ENCODE measurements at places on chromosomes 3 and 15.

DNA sequence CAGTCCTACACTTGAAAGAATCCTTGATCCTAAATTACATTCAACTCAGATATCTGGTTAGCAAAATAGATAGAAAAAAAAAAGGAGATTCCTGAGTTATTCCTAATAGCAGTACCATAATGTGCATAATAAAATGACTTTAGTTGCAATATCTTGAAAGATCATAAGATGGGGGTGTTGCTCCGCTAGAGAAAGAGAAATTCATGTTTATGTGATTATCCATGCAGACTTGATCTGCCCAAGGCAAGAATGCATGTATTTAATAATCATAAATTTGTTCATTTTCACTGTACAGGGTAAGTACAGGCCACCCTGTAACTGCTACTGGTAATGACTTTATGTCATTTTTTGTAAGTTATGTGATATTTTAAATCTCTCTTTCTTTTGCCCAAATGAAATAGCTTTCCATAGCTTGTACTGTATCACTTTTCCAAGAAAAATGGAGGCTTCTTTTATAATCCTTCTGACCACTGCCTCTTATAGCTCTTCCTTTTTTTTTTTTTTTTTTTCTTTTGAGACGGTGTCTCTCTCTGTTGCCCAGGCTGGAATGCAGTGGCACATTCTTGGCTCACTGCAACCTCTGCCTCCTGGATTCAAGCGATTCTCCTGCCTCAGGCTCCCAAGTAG, 84.6 kb downstream of the HCN4 start:
- no peak for DNase-seq

DNA sequence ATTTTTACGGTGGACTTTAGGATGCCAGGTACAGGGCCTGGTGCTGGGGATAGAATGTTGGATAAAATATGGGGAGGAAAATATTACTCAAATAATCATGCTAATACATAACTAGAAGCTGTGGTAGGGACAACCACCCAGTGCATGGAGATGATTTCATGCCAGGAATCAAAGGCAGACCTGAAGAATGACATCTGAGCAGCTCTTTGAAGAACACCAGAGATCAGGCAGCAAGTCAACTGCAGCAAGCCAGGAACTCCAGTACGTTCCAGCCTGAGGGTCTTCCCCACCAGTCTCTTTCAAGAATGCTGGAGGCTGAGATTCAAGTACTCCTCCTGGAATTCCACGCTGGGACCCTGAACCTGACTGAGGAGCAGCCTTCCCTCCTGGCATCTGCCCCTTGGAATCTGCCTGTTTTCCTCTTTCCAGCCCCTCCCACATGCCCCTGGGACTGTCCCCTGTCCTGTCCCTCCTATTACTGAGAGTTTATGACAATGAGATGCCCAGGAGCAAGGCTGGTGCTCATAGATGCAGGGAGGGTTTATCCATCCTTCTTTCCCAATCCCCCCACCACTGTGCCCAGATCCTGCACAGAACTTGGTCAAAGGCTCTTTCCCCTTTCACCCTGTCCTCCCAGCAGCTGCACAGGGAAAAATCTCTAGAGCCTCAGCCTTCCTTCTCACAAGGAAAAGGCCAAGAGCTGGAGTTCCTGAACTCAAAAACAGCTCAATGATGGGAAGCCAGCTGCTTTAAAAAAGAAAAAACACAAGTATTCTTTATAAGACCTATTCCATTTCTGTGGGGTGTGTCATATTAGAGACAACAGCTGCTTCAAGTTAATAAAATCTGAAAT, 68.0 kb downstream of the PDZRN3 start:
- DNase-seq: no peak

- no peak for DNase-seq
These were observed 89.4 kb upstream of the RGMA start for GRCh38 chr15:93178371-93178770.

DNA sequence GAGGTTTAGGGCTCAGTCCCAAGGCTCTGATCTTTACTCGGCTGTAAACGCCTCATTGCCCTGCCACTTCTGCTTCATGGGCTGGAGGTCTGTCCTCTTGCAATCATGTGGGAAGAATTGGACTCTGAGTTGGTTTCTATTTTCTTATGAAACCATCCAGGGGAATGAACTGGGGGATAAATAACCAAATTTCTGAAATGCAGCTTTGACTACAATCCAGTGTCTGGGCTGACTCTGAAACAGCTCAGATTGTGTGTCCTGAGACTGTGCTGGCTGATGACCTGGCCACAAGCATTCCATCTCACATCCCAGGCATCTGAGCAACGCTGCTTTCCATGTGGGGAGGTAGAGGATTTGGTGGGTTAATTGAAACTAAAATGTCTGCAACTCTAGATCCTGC, 71.0 kb upstream of the GALNT15 start:
- DNase-seq: no peak

GRCh38 chr3:152202976-152203626, 65.6 kb upstream of the MBNL1 start:
- no peak for DNase-seq

DNA sequence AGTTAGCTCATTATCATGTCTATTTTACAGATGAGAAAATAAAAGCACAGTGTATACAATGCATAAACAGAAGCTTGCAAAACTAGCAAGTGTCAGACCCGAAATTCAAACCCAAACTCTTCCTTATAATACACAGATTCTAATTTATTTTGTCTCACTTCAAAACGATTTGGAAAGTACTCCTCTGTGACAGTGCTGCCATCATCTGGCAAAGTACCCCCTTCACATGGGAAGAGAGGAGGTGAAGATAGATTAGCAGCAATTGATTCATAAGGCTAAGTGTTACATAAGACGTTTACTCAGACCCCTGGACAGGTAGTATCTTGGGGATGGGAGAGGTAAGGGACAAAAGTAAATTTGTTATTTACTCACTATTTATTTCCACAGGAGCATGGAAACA, 744.0 kb upstream of the SGO1 start:
- DNase-seq: no peak

DNA sequence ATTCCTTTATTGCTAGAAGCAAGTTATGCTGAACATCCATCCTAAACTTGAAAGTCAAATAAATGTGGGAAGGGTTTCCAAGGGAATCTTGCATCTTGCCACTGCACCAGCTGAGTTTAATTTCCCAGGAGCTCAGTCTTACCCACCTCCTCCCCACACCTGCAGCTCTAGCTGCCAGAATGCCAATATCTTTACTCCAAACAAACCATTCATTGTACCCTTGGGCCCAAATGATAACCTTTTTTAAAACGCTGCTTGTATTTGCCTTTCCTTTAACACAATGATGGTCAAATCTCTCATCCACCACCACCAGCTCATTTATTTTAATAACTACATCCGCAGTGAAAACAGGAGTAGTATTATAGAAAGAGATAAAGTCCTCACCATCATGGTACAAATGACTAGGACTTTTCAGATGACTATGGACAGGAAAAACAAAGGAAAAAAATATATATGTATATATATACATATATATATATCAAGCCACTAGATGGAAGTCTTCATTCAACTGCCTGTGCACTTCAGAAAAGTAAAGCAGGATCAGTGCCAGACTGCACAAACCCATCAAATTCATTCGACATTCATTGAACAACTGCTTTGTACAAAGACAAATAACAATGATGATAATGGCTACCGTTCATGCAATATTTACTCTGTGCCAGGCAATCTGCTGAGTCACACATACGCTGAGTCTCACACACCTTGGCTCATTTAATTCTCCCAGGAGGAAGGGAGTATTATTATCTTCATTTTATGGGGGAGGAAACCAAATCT, 44.0 kb downstream of the BFSP2 start:
- no peak for DNase-seq

DNA sequence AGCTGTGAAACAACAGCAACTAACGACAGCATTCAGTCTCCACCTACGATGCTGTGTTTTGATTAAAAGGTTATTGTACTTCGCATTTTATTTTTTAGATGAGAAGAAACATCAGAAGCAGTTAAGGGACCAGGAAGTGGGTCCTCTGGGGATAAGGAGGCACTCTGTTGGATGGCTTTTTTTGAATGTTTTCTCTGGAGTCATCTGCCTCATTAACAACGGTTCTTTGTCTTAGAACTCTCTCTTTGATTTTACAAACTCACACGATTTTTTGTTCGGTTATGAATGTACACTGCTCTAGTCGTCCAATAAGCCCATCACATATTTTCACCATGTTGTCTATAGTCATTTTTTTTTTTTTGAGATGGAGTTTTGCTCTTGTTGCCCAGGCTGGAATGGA, 36.0 kb upstream of the ARPIN start:
- DNase-seq: no peak

DNA sequence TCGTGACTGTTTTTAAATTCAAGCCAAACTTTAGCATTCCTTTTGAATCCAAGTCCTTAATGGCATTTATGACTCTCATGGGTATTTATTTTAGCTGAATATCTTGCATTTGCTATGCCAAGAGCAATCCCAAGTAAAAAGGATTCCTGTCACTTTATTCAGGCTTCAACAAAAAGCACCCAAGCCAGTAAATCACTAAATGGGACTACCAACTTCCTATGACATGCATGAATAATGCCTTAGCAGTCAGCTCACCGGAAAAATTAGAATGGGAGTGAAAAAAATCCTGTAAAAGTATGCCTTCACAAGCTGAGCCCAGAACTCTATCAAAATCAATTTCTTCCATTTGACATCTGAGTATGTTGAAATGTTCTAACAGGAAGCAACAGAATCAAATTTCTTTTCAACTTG, 1297.9 kb downstream of the ROBO2 start:
- DNase-seq: no peak

- no peak for DNase-seq
These were observed 12.1 kb downstream of the SACM1L start for GRCh38 chr3:45701172-45701867.

DNA sequence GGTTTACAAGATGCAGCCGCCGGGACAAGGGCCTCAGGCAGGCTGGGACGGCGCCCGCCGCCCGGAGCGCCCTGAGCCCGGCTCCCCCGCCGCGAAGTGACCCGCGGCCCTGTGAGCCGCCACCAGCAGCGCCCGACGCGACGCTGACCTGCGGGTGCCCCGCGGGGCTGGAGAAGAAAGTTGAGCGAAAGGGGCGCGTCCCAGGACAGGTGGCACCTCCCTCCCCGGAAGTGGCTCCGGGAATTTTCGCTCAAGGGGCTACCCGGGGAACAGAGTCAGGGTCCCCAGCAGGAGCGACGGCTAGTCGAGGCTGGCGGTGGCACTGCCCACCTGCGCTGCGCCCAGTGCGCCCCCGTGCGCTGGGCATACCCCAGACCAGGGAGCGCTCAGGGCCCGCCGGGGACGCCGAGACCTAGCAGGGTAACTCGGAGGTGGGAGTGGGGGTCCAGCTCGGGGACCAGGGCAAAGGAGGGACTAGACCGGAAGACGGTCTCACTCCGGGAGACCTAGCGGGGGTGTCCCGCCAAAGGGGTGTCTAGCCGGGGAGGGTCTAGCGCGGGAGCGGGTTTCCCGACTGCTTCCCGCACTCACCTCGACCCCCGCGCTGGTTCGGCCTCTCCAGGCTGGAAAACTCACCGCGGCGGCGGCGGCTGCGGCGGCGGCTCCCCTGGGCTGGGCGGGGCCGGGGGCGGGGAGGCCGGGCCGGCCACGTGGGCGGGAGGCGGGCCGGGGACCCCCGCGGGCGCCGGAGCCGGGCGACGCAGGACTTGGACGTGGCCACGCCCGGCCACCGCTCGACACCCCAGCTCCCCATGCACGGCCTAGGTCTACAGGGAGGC, 18.4 kb downstream of the SPATA12 start:
- DNase-seq: no peak

- DNase-seq: no peak
These were observed 329.4 kb downstream of the TBC1D5 start for GRCh38 chr3:17412950-17413530.

DNA sequence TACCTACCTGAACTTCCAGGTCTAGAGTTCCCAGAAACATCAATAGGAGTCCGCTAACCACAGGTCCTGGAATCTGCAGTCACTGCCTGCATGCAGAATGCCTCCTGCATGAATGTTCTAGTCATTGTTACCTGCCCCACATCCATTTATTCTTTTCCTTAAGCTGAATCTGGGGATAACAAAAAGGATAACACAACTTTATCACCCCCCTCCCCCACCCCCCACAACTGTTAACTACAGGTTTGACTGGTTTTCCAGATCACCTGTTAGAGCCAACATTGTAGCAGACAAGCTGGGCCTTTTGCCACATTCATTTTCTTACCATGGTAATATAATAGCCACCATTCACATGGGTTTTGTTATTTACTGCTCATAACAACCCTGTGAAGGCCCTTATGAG, 4.6 kb upstream of the CTSH start:
- no peak for DNase-seq

DNA sequence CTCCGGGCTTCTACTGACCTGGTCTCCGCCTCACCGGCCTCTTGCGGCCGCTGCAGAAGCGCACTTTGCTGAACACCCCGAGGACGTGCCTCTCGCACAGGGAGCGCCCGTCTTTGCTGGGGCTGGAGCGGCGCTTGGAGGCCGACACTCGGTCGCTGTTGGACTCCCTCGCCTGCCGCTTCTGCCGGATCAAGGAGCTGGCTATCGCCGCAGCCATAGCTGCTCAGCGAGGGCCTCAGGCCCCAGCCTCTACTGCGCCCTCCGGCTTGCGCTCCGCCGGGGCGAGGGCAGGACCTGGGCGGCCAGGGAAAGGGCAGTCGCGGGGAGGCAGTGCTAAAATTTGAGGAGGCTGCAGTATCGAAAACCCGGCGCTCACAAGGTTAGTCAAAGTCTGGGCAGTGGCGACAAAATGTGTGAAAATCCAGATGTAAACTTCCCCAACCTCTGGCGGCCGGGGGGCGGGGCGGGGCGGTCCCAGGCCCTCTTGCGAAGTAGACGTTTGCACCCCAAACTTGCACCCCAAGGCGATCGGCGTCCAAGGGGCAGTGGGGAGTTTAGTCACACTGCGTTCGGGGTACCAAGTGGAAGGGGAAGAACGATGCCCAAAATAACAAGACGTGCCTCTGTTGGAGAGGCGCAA, 319.2 kb downstream of the FGF12 start:
- no peak for DNase-seq

DNA sequence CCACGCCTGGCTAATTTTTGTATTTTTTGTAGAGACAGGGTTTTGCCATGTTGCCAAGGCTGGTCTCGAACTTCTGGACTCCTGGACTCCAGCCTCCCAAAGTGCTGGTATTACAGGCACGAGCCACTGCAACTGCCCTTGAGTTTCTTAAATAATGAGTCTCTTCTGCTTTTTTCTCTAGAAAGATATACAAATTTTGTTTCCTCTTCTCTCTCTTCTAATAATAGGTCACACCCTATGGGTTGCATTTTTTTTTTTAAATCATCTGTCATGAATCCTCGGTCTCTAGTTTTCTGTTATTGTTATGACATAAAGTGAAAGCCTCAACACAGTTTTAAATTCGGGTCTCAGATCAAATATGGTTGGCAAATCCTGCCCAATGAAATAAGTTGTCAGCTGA, 111.2 kb downstream of the IL12A start:
- peak; percentile 11 for DNase-seq

GRCh38 chr3:161559177-161559998, 62.8 kb downstream of the OTOL1 start:
- DNase-seq: no peak

GRCh38 chr15:25946241-25946805, 83.2 kb upstream of the ATP10A start:
- DNase-seq: no peak

Data from CD4-positive, alpha-beta T cell treated with Interferon gamma for 1 hour (primary cell).